Endothelial cell (in vitro differentiated cells): ENCODE measurements at places on chromosomes 11 and 22. TPM values are rescaled to one million over a fixed set of nuclear protein-coding genes. Genes with fewer than 3 reads are reported as not detected.

GRCh38 chr22:36638747-36639146, 64.8 kb downstream of the CACNG2 start:
- no peak for DNase-seq

DNA sequence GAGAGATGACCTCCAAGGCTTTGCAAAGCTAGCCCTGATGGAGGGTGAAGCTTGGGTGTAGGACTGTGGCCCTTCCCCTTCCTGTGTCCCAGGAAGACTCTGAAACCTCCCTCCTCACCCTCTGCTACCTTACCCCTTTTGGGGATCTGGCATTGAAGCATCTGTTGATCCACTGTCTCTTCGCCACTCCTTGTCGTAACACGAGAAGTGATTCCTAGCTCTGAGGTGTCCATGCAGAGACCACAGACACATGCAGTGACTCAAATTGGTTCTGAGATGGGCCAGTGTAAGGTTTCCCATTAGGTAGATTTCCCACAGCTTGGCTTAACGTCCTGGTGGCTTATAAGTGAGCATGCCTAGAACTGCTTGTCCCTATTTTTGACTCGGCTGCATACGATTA, 101.4 kb downstream of the ZBTB16 start:
- no peak for DNase-seq

DNA sequence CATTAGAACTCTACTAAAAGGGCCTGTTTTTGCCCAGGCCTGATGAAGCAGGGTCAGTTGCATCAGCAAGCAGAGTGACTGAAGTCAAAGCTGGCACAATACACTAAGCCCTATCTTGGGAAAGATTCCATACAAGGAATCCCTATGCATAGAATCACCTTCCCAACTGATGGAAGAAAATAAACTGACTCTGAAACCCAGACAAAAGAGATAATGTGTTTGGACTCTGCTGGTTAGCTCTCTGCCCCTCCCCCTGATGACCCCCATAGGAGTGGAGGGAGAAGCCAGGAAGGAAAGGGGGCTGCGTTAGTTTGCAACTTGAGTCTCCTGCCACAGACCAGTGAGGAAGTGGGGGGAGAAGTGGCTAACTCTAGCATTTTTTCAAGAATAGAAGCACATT, 32.9 kb downstream of the GALNT18 start:
- DNase-seq: no peak

The MN1 gene
- 9.9 TPM for total RNA-seq

- DNase-seq: no peak
These were observed 5.4 kb downstream of the DAGLA start for GRCh38 chr11:61685617-61685967.

The APOA4 gene
- not detected for total RNA-seq

DNA sequence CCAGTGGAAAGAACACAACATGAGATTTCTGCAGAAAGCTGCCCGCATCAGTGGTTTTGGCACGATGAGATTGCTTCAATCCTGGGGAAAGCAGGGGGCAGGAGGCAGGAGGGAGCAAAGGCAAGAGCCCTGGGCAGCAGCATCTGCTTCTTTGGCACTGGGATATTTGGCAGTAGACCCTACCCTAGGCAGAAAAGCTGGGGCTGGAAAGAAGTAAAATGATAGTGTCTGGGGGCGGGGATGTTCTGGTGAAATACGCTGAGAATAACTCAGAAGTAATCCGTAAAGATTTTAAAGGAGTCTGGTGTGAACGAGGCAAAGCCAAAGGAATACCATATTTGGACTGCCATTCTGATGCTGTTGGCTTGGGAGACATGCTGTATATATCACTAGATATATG, 62.0 kb downstream of the FAM76B start:
- no peak for DNase-seq

DNA sequence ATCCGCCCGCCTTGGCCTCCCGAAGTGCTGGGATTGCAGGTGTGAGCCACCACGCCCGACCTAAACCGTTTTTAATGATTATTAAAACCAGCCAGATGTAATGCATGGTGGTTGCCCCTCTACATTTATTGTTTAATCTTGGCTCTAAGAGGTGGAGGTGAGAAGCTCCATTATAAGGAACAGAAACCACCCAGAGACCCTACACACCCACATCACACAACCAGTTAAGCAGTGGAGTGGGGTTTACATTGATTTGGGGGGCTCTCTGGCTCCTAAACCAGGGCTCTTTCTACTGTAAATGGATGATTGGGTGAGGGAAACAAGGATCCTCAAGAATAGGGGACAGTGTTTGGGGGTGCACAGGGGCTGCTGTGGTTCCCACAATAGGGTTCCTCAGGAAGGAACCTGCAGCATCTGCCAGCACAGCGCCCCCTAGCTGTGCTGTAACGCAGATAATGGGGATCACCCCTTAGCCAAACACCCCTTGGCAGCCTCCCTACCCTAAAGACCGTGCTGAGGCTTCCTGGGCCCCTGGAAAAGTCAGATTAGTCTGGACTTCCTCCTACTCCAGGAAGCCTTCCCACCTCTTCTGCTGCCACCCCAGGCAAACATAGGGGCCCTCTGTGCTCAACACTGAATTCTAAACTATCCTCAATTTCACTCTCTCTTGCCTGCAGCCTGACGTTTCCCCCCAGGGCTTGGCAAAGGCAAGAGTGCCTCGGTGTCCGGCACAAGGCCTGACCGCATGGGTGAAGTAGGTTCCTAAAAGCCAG, 2.4 kb downstream of the MPST start:
- peak; percentile 43 for DNase-seq

DNA sequence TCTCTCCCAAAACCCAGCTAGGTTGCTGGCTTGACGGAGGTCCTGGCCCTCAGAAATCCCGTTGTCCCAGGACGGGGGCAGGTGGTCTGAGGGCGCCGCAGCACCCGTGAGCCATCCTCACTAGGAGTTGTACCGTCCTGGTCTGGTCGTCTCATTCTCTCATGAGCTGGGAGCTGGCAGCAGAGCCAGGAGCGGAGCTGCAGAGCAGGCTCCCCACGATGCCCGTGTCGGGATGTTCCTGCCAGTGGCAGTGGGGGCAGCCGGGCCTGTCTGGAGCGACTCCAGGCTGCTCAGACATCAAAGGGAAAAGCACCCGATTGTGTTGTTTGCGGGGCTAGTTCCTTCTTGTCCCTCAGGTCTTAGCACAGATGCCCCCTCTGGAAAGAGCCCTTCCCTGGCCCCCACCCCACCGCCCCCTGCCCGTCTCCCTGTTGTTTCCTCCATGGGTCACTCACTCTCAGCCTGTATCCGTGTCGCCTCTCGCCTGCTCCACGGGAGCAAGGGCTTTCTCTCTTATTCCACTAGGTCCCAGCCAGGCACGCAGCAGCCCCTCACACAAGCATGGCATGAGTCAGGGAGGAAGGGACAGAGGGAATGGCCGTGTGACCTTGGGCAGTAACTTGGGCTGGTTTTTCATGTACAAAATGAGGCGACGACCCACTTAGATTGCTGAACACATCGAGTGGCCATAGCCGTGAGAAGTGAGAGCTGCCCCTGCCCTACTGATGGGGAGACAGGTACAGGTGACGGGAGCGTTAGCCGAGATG, 23.2 kb upstream of the MGAT3 start:
- DNase-seq: no peak

DNA sequence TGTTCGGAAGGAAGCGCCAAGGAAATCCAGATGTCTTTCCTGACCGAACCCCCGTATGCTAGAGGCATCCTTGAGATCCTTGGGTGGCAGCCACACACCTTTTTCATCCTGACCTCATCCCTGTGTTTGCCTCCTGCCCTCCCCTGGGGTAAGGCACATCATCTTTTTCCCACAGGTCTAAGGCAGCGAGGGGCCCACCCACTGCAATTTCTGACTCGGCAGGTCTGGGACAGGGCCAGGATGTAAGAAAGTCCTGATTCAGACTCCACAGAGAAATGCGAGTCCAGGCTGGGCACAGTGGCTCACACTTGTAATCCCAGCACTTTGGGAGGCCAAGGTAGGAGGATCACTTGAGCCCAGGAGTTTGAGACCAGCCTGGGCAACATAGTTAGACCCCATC, 10.5 kb downstream of the ZMAT5 start:
- DNase-seq: no peak

The CELSR1 gene
- 7.7 TPM for total RNA-seq

GRCh38 chr11:69652999-69653398, 12.0 kb downstream of the CCND1 start:
- DNase-seq: no peak

DNA sequence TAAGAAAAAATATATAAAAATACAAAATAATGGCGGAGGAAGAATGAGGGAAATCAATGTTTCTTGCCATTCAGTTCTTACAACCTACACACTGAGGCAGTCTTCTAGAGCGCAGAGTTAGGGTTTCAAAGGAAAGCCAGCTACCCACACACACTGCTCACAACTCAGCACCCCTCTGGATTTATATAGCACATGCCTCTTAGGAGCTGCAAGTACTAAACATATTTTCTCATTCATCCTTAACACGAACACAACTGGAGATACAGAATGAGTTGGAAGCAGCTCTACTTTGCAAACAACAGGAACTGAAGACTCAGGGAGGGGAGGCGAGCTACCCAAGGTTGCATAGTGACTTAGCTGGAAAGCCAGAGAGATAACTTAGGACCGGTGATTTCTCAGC, 293.8 kb downstream of the CTTN start:
- no peak for DNase-seq

The SCGB1D4 gene
- not detected for total RNA-seq

The MMP27 gene
- not detected for total RNA-seq

DNA sequence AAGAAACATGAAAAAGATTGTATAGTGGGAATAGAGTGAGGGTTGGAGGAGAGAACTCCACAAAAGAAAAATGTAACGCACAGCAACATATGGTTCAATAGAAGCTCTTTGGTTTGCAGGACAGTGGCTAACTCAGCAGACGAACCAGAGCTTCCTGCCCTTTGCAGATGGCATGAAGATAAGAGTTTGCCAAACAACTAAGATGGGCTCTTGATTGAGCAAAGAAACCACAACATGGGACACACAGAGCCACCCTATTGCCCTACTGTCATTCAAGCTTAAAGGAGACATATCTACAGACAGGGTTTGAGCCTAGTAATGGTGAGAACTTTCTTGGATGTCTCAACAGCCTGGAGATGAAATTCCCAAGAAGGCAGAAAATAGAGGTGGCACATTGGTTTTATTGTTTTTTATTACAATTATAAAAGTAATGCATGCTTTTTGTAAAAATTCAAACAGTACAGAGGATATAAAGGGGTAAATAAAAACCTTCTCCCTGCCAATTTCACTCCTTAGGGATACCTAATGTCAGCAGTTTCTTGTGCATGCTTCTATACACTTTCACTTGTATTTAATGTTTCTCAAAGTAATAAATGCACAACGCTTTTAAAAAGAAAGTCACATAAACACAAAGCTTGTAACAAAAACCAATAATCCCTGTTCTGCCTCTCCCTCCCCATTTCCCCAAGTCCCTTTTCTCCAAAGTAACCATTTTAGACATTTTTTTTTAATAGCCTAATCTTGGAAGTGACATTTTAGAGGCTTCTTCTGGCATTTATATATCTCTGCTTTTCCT, 63.7 kb downstream of the COPB1 start:
- no peak for DNase-seq

DNA sequence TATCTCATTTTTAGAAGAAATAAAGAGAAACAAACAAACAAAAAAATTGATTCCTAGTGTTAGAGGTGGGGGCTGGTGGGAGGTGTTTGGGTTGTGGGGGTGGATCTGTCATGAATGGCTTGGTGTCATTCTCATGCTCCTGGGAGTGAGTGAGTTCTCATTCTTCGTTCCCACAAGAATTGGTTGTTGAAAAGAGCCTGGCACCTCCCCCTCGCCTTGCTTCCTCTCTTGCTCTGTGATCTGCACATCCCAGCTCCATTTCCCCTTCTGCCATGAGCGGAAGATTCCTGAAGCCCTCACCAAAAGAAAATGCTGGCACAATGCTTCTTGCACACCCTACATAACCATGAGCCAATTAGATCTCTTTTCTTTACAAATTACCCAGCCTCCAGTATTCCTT, 277.8 kb downstream of the ST3GAL4 start:
- no peak for DNase-seq

GRCh38 chr11:7281079-7281478, 29.4 kb downstream of the SYT9 start:
- no peak for DNase-seq

The SLC22A8 gene
- not detected for total RNA-seq

- no peak for DNase-seq
These were observed 178.8 kb downstream of the IGLL1 start for GRCh38 chr22:23401111-23401909.

DNA sequence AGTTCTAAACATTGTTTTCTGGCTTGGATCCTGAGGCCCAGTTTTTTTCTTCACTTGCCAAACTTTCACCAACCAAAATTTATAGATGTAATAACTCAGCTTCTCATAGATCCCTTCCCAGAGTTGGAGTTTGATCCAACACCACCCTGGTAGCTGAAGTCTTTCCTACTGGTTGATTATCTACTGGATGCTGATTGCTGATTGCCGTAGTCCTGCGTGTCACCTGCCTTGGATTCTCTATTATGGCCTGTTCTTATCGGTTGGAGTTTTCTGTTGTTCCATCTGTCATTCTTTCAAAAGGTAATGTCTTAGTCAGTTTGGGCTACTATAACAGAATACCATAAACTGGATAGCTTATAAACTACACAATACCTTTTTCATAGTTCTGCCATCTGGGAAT, 17.3 kb upstream of the OR6X1 start:
- DNase-seq: no peak

The TEX12 gene
- total RNA-seq: not detected

DNA sequence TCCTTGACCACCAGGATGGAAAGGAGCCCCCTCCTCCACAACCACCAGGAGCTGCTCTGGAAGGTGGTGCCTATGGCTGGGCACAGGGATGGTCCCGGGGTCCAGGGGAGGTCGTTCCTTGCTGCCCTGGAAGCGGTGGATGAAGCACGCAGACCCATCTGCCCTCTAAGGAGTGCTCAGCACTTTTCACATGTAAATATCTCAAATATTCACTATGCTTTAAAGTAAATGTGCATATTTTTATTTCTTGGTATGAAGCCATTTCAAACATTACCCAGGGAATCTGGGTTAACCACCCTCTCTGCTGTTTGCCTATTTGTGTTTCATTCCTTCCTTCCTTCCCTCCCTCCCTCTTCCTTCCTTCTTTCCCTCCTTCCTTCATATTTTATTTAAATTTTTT, 21.7 kb downstream of the SPATA19 start:
- DNase-seq: no peak

The SIRT3 gene
- total RNA-seq: 23.4 TPM

- DNase-seq: no peak
These were observed 47.0 kb downstream of the PACSIN2 start for GRCh38 chr22:42967933-42968332.
